Uterus (tissue), 4 donors: ENCODE measurements at places on chromosomes 4 and X. TPM values are rescaled to one million over a fixed set of nuclear protein-coding genes. Genes with fewer than 3 reads are reported as not detected.

SLITRK4 gene
- total RNA-seq = not detected

HTT gene
- total RNA-seq = 10.9 TPM

MAMLD1 gene
- total RNA-seq = 3.2 TPM

ESX1 gene
- total RNA-seq = not detected

ZNF827 gene
- 7.7 TPM for total RNA-seq

SLC26A1 gene
- 0.12 TPM for total RNA-seq

- no peak overlapping the region for H3K27ac ChIP-seq
- no peak overlapping the region for H3K4me3 ChIP-seq
- H3K4me1 ChIP-seq = peaks cover 3% of the 10 kb centered on the region
- no peaks in the 10 kb centered on the region for H3K27me3 ChIP-seq
- DNase-seq = no peak
Measured at GRCh38 chr4:113955411-113955810, 24.0 kb downstream of the ARSJ start.

GRCh38 chr4:119933606-119934005 lies 133.0 kb downstream of the MAD2L1 start:
- no peak overlapping the region for H3K27ac ChIP-seq
- no peak overlapping the region for H3K4me3 ChIP-seq
- H3K36me3 ChIP-seq = no peaks in the 10 kb centered on the region

DNA sequence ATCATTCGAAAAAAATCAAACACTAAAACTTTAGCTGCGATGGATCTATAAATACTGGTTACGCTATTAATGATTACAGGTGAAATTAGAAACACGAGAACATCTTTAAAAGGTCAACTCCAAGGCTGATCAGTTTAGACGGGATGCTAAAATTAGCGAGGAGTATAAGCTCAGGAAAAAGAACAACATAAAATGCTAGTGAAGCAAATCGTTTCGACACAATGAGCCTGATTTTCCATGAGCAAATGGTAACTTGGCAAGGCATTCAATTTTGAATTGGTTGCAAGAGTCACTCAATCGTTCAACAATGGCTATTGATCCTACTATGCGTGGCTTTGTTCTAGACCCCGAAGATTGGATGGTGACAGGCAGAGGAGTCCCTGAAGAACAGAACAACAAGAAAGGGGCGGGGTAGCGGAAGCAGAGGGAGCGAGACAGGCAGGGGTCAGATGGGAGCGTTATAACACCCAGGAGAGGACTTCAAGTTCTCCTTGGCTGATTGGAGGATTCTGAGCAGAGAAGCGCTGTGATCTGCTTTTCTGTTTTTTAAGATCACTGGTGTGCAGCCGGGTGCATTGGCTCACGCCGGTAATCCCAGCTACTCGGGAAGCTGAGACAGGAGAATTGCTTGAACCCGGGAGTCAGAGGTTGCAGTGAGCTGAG lies 146.5 kb downstream of the RBM47 start:
- H3K27ac ChIP-seq = no peak overlapping the region
- no peaks in the 10 kb centered on the region for H3K36me3 ChIP-seq
- no peaks in the 10 kb centered on the region for H3K27me3 ChIP-seq
- no peak for DNase-seq

DNA sequence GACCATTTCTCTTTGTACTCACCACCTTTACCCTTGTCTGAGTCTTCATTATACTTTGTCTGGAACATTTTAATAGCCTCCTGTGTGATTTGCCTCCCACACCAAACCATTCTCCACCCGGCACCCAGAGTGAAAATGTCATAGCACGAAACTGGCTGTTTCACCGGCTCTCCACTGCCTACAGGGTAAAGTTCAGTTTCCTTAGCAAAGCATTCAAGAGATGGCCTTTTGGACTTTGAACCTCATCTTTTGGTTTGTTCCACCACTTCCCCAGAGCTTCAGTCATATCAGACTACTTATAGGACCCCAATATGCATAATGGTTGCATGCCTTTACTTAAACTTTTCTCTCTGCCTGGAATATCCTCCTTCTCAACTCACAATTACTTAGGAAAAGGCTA lies 38.3 kb downstream of the RAP2C start:
- DNase-seq = no peak
- H3K4me3 ChIP-seq = no peak overlapping the region
- no peaks in the 10 kb centered on the region for H3K4me1 ChIP-seq
- H3K27me3 ChIP-seq = no peaks in the 10 kb centered on the region

DNA sequence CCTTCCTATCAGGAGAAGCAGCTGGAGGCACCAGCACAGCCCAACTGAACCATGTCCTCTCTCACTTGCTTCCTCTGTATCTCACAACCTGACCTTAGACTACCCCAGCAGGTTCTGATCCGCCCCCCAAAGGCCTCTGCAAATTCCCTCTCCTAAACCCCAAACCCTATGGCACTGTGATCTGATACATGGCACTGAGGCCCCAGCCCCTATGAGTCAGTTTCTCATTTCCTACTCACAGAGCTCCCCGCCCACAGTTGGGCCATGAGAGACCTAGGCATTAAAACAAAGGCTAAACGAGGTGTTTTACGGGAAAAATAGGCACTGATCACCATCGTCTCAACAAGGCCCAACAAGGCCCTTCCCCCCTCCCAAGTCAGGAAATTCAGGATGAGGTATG lies 19.1 kb downstream of the SASH3 start:
- H3K27ac ChIP-seq = no peak overlapping the region
- no peaks in the 10 kb centered on the region for H3K27me3 ChIP-seq
- H3K4me1 ChIP-seq = no peaks in the 10 kb centered on the region
- no peak for DNase-seq
- H3K36me3 ChIP-seq = no peaks in the 10 kb centered on the region

DNA sequence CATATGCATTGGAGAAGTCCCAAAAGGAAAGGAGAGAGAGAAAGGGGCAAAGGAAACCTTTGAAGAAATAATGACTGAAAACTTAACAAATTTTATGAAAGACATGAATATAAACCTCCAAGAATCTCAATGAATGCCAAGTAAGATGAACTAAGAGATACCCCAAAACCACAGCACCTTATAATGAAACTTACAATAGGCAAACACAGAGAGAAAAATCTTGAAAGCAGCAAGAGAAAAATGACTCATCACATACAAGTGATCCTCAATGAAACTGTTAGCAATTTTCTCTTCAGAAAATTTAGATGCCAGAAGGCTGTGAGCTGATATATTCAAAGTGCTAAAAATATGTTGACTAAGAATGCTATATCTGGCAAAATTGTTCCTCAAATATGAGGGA lies 10.1 kb downstream of the SMIM10L2A start:
- H3K27me3 ChIP-seq = no peaks in the 10 kb centered on the region
- H3K4me3 ChIP-seq = no peak overlapping the region
- no peaks in the 10 kb centered on the region for H3K36me3 ChIP-seq
- no peaks in the 10 kb centered on the region for H3K4me1 ChIP-seq
- no peak for DNase-seq

- no peaks in the 10 kb centered on the region for H3K36me3 ChIP-seq
- H3K27ac ChIP-seq = no peak overlapping the region
- no peak for DNase-seq
Measured at GRCh38 chr4:150682126-150682525, 100.2 kb downstream of the MAB21L2 start.
